ENCODE measurements at places on chromosomes 4 and X. TPM values are rescaled to one million over a fixed set of nuclear protein-coding genes. Genes with fewer than 3 reads are reported as not detected.

Gene PRRG1
- total RNA-seq: 30.4 TPM

Gene INTU
- total RNA-seq: 1.6 TPM

Gene PLAC8
- total RNA-seq: 2.1 TPM

Gene BLOC1S4
- total RNA-seq: 13.4 TPM

Gene F8A3
- total RNA-seq: 5.9 TPM

Gene GAGE1
- not detected for total RNA-seq

Gene SERTM2
- total RNA-seq: not detected

Gene UNC5C
- total RNA-seq: 0.10 TPM

Gene F8A1
- 6.1 TPM for total RNA-seq

All from mammary microvascular endothelial cell (primary cell).